ENCODE measurements at places on chromosomes 6 and 20. TPM values are rescaled to one million over a fixed set of nuclear protein-coding genes. Genes with fewer than 3 reads are reported as not detected.

Gene DEFB132
- total RNA-seq: not detected

Gene BPIFB2
- total RNA-seq: not detected

Gene PCIF1
- total RNA-seq: 42.8 TPM

Gene FAM209B
- 2.7 TPM for total RNA-seq

Gene PCK1
- not detected for total RNA-seq

Gene ADAT2
- total RNA-seq: 19.5 TPM

Gene TBXT
- not detected for total RNA-seq

Gene AFDN
- total RNA-seq: 73.7 TPM

Gene JAG1
- 0.12 TPM for total RNA-seq

Gene PGK2
- not detected for total RNA-seq
